T-helper 2 cell treated with Interferon-gamma antibody and Interleukin-4, amounts not matched to agents 100 ng/mL and 5 ng/mL, for 36 hours (primary cell): ENCODE measurements at places on chromosomes 4 and X. TPM values are rescaled to one million over a fixed set of nuclear protein-coding genes. Genes with fewer than 3 reads are reported as not detected.

SYAP1 gene
- 17.0 and 17.2 TPM in 2 replicates for total RNA-seq

ALB gene
- not detected in 2 replicates for total RNA-seq

SMARCA1 gene
- total RNA-seq, result not detected in 2 replicates

SSX3 gene
- not detected in 2 replicates for total RNA-seq

ASB5 gene
- total RNA-seq, result not detected in 2 replicates

MTTP gene
- 0.66 TPM in 1 of 2 replicates, not detected in the other for total RNA-seq

RASL11B gene
- total RNA-seq, result 0.16 and 0.27 TPM in 2 replicates

PALLD gene
- total RNA-seq, result 8.6 and 8.8 TPM in 2 replicates

LDB2 gene
- not detected in 2 replicates for total RNA-seq

MAOB gene
- total RNA-seq, result 3.4 and 4.0 TPM in 2 replicates

HAND2 gene
- total RNA-seq, result not detected in 2 replicates

CT45A5 gene
- 0.23 TPM in 1 of 2 replicates, not detected in the other for total RNA-seq

FAM236A gene
- total RNA-seq, result not detected in 2 replicates

CENPI gene
- total RNA-seq, result 24.3 and 26.2 TPM in 2 replicates

SPANXC gene
- not detected in 2 replicates for total RNA-seq

ERAS gene
- not detected in 2 replicates for total RNA-seq

CENPE gene
- total RNA-seq, result 47.6 and 56.2 TPM in 2 replicates

WWC2 gene
- 0.05 TPM in 1 of 2 replicates, not detected in the other for total RNA-seq

DOCK11 gene
- total RNA-seq, result 66.7 and 73.4 TPM in 2 replicates

PNMA3 gene
- total RNA-seq, result 2.5 and 2.6 TPM in 2 replicates

SSX2B gene
- not detected in 2 replicates for total RNA-seq

TLR6 gene
- 1.3 and 2.2 TPM in 2 replicates for total RNA-seq

TRMT2B gene
- 23.6 and 23.8 TPM in 2 replicates for total RNA-seq

EGFL6 gene
- 8.3 and 9.2 TPM in 2 replicates for total RNA-seq

NIPAL1 gene
- total RNA-seq, result 0.48 and 0.77 TPM in 2 replicates

WDR17 gene
- 1.2 and 2.2 TPM in 2 replicates for total RNA-seq

RS1 gene
- not detected in 2 replicates for total RNA-seq

ARAP2 gene
- total RNA-seq, result 37.5 and 42.9 TPM in 2 replicates

AR gene
- total RNA-seq, result 0.48 and 0.61 TPM in 2 replicates

SATL1 gene
- not detected in 2 replicates for total RNA-seq

FAM9C gene
- not detected in 2 replicates for total RNA-seq

OCIAD2 gene
- 84.8 and 85.4 TPM in 2 replicates for total RNA-seq

VCX2 gene
- total RNA-seq, result not detected in 2 replicates

ANKRD17 gene
- 60.1 and 60.8 TPM in 2 replicates for total RNA-seq

GYPB gene
- not detected in 2 replicates for total RNA-seq

KIT gene
- total RNA-seq, result 0.48 and 1.1 TPM in 2 replicates

ITIH6 gene
- not detected in 2 replicates for total RNA-seq

SFRP2 gene
- not detected in 2 replicates for total RNA-seq

CENPVL1 gene
- total RNA-seq, result not detected in 2 replicates

IL9R gene
- total RNA-seq, result 219 and 225 TPM in 2 replicates

ZNF330 gene
- 40.0 and 42.1 TPM in 2 replicates for total RNA-seq

KLHL4 gene
- not detected in 2 replicates for total RNA-seq

PPP3CA gene
- total RNA-seq, result 19.6 and 19.9 TPM in 2 replicates

UCP1 gene
- total RNA-seq, result not detected in 2 replicates

CDS1 gene
- 0.05 TPM in 1 of 2 replicates, not detected in the other for total RNA-seq

SPACA5 gene
- total RNA-seq, result not detected in 2 replicates

GSX2 gene
- not detected in 2 replicates for total RNA-seq

HSD17B13 gene
- total RNA-seq, result 0.25 and 0.41 TPM in 2 replicates

ARHGAP24 gene
- total RNA-seq, result not detected in 2 replicates

ZNF711 gene
- 0.52 and 0.55 TPM in 2 replicates for total RNA-seq

DRD5 gene
- not detected in 2 replicates for total RNA-seq
